ENCODE measurements at places on chromosomes 2 and 18.
A peak's percentile ranks its signal among the peaks of the same experiment; 100 is the strongest.

DNA sequence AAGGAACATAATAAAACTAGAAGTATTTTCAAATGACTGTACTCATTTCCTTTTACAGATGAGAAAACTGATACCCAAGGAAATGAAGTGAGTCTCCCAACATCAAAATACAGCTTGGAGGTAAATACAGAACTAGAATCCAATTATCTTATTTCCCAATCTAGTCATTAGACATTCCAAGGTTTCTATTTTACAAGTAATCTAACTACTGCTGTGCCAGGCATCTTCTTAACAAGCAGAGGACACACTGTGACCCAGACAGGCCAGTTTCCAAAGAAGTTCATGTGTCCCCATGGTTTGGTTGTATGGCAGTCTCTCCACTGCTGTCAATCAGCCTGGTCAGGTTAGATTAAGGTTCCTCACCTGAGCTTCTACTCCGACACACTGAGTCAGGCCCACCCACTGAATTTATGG, 143.5 kb downstream of the THADA start:
- DNase-seq: no peak

DNA sequence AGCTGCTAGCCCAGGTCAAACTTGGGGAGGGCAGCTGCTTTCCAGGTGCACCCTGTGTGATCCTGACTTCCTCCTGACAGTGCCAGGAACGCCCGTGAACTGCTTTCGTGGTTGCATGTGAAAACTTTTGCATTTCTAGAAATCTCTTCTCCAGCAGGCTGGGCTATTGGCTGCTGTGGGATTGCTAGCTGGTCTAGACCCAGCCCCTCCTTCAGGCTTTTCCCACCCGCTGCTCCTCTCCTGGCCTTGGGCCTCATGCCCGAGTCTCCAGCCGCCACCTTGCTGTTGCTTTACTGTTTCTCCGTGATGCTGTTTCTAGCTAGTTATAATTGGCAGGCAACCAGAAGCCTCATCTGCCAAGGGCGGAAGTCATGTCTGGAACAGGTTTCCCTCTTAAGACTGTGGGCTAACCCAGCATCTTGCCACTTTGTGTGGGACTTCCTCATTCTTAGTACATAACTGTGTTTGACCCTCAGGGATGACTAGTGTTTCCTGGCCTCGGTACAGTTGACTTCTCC, 27.0 kb upstream of the MGAT4A start:
- peak; percentile 95 for DNase-seq

DNA sequence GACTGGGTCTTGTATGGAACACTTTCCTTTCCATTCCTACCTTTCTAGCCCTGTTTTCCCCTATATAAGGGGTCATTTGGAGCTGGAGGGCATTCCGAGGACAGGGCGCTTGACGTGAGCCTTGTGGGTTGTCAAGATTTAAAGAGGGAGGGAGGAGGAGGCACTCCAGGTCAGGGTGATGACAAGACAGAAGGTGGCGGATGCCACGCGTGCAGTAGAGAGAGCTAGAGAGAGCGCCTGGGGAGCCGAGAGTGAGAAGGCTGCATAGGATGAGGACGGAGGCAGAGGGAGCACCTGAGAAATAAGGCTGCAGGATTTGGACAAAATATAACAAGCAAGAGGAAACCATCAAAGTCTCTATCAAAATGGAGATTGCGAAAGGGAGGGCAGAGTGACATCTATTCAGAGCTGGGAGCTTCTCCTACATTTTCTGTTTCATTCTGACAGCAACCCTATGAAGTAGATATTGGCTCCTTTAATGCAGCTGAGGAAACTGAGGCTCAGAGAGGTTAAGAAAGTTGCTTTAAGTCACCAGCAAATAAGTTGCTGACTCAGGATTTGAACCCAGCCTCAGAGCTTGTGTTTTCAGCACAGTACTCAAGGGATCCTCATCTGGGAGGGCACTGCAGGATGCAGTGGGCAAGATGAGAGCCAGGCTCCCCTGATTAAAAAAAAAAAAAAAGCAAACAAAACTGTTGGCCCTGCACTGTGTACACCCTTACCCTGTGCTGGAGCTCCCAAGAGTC, 124.2 kb downstream of the MRO start:
- no peak for DNase-seq

- DNase-seq: no peak
Measured at GRCh38 chr2:216292475-216292874, 79.8 kb downstream of the MARCHF4 start.

DNA sequence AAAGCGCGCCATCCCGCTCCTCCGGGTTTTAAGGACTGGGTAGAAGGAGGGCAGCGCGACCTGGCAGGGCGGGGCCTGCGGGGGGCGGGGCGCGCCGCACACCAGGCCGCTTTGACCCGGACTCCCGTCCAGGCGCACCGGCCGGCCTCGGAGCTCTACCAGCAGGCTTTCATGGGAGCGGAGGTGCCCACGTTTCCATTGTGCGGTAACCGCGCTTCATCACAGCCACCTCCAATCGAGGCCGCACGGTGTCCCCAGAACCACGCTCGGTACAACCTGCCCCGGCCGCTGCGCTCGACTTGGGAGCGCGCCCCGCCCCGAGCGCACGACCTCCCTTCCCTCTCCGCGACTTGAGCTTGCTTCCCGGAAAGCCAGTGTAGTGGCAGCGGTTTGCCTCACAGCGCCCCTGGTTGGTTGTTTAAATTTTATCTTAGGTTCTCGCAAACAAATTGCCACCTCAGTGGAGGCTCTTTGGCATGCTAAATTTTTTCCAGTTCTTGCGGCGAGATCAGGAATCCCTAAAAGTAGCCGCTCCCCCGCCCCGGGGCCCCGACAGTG, 280 bp upstream of the CYP1B1 start:
- peak; percentile 77 for DNase-seq

DNA sequence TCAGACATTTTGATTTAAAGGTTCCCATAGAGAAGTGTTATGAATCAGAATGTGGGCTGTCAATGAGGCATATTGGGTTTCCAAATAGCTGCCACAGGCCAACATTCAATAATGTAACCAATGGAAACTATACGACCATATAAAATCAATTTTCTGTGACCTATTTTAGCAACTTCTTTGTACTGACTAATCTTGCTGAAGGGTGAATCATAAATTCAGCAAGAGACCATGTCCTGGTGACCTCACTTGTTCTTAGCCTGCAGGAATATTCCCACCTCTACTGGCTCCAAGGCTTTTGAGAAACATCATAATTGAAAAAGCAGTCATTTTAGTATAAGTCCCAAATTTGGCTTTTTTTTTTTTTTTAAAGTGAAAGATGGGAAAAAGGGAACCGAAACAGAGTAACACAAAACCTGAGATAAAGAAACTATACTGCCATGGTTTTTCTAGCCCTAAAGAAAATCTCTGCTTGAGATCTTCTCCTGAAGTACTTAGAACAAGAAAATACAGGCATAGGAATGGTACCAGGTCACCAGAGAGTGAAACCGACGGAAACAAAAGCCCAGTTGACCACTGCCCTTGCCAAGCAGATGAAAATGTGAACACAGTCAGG, 32.1 kb downstream of the PLEKHM3 start:
- no peak for DNase-seq

- DNase-seq: no peak
Measured at GRCh38 chr2:146481629-146482028, 1363.2 kb upstream of the ACVR2A start.

- no peak for DNase-seq
Measured at GRCh38 chr2:51812138-51812866, 780.4 kb upstream of the NRXN1 start.

- DNase-seq: no peak
Measured at GRCh38 chr2:8627692-8628085, 54.2 kb upstream of the ID2 start.

DNA sequence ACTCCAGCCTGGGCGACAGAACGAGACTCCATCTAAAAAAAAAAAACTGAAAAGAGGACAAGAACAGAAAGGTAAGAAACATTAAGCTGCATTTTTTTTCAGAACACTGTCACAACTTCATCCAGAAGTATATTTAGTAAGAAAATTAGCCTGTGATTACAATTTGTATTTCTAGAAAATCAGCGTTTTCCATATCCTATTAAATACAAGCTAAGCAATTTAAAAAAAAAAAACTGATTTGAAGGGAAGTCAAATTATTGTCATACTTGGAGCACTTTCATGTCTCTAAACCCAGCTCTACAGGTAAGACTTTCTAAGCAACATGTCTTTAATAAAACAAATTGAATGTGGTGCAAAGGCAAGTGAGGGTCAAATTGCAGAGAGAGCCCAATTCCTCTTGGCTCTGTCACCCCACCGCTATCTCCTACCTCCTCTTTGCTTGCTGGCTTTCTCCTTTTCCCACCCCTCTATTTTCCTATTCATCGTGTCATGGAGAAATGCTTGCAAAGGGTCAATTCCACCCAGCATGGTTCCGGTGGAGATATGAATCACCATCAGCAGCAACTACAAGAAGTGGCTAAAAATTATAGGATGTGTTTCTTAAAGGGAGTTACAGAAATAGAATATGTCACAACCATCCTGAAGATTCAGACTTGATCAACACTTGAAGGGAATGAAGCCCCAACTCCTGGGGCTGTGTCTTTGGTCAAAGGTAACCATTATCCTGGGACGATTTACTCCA, 68.4 kb upstream of the BCL11A start:
- no peak for DNase-seq

DNA sequence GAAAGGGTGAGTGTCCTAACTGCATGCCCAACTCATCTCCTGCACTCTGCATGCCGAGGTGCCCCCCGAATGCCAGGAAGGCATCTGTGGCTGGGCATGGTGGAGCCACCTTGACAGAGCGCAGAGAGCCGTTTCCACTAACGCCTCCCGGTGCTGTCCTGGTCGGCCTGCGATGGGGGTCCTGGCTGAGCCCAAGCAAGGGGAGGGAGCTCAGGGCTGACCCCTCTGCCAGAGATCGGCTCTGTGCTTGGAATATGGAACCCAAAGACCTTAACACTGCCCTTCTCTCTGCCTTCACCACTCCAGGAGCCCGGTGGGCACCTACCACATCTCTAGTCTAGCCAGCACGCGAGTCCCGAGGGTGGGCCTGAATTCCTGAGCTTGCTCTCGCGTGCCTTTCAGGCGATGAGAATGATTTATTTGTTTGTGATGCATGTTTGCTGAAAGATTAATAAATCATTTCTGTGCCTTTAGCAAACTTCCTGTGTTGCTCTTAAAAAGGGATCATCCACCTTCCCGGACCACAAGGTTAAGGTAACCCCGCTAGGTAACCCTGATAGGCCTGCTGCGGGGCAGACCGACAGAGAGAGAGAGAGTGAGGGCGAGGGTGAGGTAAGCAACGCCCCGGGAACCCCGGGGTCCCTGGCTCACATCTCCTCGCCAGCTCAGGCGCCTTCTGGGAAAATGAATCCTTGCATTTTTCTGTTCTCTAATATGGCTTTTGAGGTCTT, 35.3 kb downstream of the PDIA6 start:
- no peak for DNase-seq

GRCh38 chr2:107648781-107649404, 177.8 kb upstream of the RGPD4 start:
- DNase-seq: no peak

GRCh38 chr2:97848306-97848705, 134.9 kb downstream of the ZAP70 start:
- no peak for DNase-seq

DNA sequence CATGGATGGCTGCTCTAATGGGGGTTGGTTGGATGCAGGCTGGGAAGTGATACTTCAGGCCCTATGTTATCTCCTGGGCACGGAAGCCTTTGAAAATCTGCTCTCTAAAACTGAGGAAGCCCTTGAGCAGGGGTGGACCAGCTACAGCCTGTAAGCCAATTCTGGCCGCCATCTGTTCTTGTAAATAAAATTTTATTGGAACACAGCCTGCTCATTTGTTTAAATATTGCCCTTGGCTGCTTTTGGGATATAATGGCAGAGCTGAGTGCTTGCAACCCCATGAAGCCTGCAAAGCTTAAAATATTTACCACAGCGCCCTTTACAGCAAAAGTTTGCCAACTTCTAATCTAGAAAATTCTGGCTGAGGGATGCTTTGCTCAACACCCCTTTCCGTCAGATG, 11.9 kb upstream of the IGFBP2 start:
- no peak for DNase-seq

DNA sequence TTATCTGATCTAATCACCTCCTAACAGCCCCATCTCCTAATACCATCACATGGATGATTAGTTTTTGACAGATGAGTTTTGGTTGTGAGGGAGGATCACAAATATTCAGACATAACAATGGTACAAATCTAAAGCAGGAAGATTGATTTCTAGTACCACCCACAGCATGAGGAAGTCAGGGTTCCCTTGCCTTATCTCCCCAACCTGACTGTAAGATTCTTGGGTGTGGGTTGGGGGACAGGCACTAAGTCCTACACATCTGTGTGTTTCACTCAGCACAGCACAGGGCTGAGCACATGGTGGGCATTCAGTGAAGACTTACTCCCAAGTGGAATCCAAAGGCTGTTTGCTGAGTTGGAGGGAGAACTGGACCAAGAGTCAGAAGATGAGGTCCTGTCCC, 93.8 kb upstream of the CXCR4 start:
- no peak for DNase-seq

- no peak for DNase-seq
Measured at GRCh38 chr2:241835611-241836010, 23.1 kb downstream of the PDCD1 start.

DNA sequence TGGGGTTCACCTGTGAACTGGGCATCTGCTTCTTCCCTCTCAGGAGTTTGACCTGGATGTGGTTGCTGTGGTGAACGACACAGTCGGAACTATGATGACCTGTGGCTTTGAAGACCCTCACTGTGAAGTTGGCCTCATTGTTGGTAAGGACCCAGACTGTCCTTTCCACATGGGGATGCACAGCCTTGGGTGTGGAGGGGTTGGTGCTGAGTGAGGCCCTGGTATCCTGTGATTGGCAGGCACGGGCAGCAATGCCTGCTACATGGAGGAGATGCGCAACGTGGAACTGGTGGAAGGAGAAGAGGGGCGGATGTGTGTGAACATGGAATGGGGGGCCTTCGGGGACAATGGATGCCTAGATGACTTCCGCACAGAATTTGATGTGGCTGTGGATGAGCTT, 52.3 kb downstream of the HK2 start:
- DNase-seq: no peak

- no peak for DNase-seq
Measured at GRCh38 chr2:45496869-45497268, 114.2 kb downstream of the SRBD1 start.

- DNase-seq: no peak
Measured at GRCh38 chr2:109218087-109218791, 89.2 kb downstream of the SH3RF3 start.

GRCh38 chr2:39455826-39456225, 18.7 kb upstream of the MAP4K3 start:
- no peak for DNase-seq

DNA sequence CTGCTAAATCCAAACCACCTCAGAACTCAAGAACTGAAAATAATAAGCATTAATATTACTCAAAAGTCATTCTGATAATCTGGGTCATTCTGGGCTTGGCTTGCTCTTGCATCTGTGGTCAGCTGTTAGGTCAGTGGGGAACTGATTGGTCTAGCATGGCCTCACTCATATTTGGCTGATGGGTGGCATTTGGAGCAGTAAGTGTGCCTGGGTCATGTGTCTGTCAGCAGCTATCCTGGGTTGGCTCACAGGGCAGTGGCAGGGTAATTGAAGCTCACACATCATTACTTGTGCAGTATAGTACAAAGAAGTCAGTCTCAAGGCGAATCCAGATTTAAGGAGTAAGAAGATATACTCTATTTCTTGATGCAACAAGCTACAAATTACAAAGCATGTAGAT, 9.6 kb downstream of the RPL37A start:
- DNase-seq: no peak

Measured in bone marrow (tissue), 2 donors.